ENCODE measurements at places on chromosomes 4 and X.

GRCh38 chr4:147821555-147821954 is 89.7 kb downstream of the ARHGAP10 start:
- no peak for DNase-seq

- DNase-seq, result no peak
Measured at GRCh38 chrX:28487818-28488217, 99.4 kb upstream of the IL1RAPL1 start.

GRCh38 chrX:109345856-109346255 is 136.0 kb downstream of the GUCY2F start:
- DNase-seq, result no peak

DNA sequence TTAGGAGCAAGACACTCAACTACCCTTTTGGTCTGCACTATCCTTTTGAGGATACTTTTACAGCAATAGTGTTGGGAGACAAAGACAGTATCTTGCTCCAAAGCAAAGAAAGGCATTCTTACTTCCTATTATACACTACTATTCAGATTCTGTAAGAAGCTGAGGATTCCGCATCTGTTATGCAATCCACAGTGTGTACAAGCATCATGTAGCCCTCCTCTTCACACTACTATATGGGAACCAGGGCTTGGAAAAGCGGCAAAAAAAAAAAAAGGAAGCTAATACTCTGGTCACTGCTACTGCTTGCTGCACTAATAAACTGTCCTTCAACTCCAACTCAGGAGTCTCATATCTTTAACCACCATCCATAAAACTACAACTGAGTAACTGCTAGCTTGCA is 59.1 kb downstream of the FBXW7 start:
- no peak for DNase-seq

GRCh38 chr4:76857074-76857409 is 40.9 kb downstream of the SOWAHB start:
- no peak for DNase-seq

- no peak for DNase-seq
Measured at GRCh38 chr4:16693641-16694040, 204.8 kb downstream of the LDB2 start.

DNA sequence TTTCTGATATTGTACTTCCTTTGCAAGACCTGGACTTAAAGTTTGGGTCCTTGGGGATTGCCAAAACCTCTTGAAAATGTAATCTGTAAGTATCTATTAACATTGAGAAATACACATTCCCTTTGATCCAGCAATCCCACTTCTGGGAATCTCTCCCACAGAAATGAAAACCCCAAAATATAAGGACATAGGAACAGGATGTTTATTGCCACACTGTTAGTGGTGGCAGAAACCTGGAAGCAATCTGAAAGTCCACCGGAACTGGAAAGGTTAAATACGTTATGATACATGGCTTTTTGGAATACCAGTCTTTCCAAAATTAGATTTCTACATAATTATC is 71.2 kb upstream of the STX18 start:
- no peak for DNase-seq

- no peak for DNase-seq
Measured at GRCh38 chr4:38233727-38234480, 273.7 kb downstream of the PTTG2 start.

DNA sequence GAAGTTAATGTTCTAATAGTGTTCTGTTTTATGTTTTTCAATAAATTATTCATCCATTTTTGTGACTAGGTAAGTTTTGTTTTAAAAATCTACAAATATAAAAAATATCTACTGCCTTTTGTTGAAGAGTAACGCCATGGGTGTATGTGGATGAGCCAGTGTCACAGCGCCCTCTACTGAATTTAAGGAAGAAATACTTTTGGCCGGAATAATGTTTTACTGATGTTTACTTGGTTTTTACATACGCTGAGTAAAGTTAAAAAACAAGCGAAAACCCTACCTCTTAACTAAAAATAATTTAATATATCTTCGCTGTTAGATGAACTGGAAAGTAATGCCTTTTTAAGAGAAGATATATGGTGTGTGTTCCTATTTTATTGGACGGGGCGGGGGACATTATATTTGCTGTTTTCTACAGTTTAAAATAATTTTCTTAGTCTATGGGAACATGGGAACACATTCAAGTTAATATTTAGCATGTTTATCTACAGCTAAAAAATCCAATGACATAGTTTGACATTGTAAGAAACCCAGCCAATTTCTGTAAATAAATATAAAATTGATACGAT is 86.1 kb downstream of the CPE start:
- DNase-seq, result no peak

DNA sequence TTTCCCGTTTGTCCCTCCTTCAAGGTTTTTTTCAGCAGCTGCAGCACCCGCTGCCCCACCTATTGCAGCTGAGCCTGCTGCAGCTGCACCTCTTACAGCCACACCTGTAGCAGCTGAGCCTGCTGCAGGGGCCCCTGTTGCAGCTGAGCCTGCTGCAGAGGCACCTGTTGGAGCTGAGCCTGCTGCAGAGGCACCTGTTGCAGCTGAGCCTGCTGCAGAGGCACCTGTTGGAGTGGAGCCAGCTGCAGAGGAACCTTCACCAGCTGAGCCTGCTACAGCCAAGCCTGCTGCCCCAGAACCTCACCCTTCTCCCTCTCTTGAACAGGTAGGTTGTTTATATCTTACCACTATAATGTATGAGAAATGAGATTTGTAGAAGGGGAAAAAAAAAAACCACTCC is 4.5 kb downstream of the PRR27 start:
- DNase-seq, result no peak

All from stimulated activated CD4-positive, alpha-beta T cell treated with anti-CD3 and anti-CD28 coated beads, Interleukin-1b, Interleukin-23, amount 100 ng/mL, for 1 hour (primary cell).